ENCODE measurements at places on chromosomes 2 and 18.
A peak's percentile ranks its signal among the peaks of the same experiment; 100 is the strongest.

DNA sequence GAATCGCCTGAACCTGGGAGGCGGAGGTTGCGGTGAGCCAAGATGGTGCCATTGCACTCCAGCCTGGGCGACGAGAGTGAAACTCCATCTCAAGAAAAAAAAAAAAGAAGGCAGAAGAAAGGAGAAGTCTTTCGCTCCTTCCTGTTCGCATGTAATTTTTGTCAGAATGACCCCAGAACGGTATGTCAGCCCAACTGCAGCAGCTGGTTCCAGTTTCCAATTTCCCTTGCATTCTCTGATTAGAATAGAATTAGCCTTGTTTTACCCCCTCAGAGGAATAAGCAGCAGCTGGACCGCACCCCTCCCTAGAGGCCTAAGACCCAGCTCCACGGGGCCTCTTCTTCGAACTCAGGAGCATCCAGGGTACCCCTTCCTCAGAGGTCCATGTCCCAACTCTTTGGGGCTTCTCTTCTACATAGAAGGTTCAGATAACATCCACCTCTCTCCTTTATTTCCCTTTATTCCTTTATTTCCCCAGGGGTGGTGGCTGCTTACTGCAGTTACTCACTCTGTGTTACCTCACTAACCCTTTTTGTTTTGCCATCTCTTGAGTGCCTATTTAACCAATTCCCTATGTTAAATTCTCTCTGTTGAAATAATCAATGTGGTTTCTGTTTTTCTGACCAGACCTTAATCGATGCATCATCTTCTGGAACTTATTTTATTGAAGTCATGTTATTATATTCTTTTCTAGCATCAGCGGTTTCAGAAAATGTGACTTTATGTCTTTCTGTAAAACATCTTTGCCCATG, 7.2 kb upstream of the PUM2 start:
- DNase-seq, result no peak

DNA sequence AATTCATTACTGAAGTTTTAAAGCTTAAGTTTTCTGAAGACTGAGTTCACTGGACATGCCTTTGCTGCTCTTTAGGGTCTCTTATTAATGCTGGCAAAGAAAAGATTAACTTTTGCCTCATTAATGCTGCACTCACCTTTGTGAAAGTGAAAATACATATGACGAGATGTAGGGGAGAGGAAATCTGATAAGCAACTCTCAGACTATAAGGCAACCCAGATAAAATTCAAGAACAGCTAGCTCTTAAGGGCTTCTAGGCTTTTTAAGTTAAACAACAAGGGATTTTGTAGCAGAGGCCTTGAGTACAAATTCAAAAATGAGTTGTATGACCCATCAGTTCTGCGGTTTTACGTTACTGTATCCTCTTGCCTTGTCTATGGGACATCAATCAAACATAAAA, 143.7 kb downstream of the USP34 start:
- no peak for DNase-seq

DNA sequence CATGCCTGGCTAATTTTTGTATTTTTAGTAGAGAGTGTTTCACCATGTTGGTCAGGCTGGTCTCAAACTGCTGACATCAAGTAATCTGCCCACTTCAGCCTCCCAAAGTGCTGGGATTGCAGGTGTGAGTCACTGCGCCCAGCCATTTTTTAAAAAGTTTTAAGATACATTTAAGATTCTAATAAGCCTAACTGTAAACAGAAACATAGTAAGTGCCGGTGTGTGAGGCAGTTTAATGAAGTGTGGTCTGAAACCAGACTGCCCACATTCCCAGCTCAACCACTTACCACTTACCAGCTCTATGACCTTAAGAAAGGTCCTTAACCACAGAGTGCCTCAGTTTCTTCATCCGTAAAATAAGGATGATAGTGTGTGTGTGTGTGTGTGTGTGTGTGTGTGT, 42.4 kb downstream of the TMEM237 start:
- DNase-seq, result no peak

DNA sequence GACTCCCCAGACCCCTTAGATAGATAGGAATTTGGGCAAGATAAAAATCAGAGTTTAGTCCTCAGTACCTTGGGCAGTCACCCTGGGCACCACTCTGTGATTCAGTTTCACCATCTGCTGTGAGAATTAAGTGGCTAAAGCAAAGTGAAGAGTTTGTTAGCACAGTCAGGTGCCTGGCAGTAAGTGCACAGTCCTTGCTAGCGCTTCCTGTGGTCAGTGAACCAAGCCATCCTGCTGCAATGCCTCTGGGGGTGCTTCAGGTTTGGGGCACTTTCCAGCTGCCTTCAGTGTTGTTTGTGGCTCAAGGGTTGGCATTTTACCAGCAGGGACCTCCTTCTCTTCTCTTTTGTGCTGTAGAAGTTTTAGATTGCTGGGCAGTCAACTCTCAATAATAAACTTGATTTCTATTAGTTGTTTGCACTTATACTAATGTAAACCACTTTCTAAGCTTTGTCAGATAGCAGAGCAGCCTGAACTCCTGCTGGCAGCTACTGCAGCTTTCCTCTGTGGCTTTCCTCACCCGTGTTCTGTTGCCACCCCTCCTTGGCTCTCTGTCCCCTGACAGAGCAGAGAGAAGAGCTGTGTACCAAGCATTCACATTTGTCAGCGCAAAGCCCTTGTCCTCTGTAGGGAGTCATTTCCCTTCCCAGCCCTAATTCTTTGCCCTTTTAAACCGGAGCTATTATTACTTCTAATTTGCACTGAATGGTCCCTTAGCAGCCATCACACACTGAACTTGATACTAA, 48.4 kb upstream of the RMP24 start:
- DNase-seq, result no peak

DNA sequence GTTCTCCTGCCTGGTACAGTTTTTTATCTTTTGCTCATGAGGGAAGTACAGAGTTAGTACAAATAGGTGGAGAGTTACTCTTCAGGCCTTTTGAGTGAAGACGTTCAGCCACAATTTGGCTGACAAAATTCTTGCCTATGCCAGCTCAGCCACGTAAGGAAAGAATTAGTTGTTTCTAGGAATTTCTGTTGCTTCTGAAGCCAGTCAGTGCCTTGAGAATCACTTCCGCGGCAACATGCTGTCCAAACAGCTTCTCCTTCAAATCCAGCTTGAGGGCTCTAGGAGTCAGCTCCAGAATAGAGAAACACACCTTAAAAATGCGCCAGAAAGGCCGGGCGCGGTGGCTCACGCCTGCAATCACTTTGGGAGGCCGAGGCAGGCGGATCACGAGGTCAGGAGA, 27.5 kb downstream of the M1AP start:
- no peak for DNase-seq

- DNase-seq, result no peak
Measured at GRCh38 chr2:16407358-16407757, 258.3 kb downstream of the CYRIA start.

GRCh38 chr2:26274058-26274613, 29.4 kb downstream of the HADHB start:
- peak; percentile 33 for DNase-seq

DNA sequence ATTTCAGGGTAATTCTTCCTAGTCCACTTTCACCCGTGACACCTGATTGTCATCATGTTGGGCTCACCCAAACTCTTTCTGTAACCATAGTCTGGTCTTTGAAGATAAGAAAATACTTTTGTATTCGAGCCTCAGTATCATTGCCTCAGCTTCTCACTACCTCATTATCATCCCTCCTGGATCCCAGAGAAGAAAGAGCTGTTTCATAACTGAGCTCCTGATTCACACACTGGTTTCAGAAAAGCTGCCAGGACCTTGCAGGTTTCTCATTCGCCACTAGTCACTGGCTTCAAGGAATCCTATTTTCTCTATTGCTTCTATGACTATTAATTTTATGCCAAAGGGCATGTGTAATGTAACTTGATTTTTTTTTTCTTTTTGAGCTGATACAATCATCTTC, 2.9 kb upstream of the CRIM1 start:
- no peak for DNase-seq

GRCh38 chr18:49876536-49876935, 63.2 kb upstream of the ACAA2 start:
- DNase-seq, result no peak

- no peak for DNase-seq
Measured at GRCh38 chr2:20737505-20737904, 70.6 kb downstream of the GDF7 start.

- no peak for DNase-seq
Measured at GRCh38 chr2:18558458-18558857, 2.0 kb downstream of the RDH14 start.

DNA sequence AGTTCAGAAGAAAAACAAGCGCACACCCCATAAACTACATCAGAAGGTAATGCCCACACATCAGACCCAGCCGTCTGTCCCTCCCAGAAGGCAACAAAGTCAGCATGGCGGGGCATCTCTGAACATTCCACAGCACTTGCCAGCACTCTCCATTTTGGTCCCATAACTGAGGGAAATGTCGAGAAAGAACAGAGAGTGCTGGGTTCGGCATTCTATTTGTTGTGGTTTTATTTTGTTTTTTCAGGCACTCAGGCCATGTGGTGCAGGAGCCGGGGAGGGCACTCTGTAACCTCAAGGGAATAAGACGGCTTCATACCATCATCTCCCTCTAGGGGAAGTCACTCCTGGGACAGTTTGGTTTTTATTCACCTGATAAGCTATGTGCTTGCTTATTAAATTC, 156.0 kb downstream of the SEPTIN10 start:
- DNase-seq, result no peak

- no peak for DNase-seq
Measured at GRCh38 chr2:127968610-127969339, 59.1 kb downstream of the SAP130 start.

- DNase-seq, result no peak
Measured at GRCh38 chr2:54809819-54810218, 86.4 kb downstream of the EML6 start.

DNA sequence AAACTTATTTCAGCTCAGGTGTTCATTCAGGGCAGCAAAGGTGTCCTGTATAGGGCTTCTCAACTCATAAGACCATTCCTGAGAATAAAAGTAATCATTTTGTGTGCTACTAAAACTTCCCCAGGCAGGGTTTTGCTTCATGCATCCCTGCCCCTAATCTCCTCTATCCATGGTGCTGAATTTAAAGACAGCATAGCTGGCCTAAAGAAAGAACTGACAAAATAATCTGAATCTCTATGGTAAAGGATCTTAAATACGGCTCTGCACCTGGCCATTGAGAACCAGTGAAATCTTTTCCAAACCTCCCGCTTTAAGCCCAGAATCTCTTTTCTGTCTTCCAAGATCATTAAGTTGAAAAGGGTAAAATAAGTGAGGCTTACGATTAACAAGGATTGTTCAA, 292.1 kb upstream of the KLHL29 start:
- DNase-seq, result peak; percentile 0

GRCh38 chr18:76367168-76368125, 127.6 kb downstream of the ZNF516 start:
- no peak for DNase-seq

- DNase-seq, result peak; percentile 45
Measured at GRCh38 chr18:59874166-59874565, 25.6 kb upstream of the PMAIP1 start.

DNA sequence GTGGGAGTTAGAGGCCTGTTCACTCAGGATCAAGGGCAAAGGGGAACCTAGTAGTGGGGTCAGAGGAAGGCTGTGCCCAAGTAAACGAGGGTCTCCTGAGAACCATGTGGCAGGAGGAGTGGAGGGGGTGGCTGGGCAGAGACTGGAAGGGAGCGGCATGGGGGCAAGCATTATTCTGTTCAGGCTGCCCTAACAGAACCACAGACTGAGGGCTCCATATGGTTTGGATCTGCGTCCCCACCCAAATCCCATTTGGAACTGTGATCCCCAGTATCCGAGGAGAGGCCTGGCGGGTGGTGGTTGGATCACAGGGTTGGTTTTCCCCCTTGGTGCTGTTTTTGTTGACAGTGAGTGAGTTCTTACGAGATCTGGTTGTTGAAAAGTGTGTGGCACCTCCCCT, 287.0 kb downstream of the PHLPP1 start:
- DNase-seq, result no peak

DNA sequence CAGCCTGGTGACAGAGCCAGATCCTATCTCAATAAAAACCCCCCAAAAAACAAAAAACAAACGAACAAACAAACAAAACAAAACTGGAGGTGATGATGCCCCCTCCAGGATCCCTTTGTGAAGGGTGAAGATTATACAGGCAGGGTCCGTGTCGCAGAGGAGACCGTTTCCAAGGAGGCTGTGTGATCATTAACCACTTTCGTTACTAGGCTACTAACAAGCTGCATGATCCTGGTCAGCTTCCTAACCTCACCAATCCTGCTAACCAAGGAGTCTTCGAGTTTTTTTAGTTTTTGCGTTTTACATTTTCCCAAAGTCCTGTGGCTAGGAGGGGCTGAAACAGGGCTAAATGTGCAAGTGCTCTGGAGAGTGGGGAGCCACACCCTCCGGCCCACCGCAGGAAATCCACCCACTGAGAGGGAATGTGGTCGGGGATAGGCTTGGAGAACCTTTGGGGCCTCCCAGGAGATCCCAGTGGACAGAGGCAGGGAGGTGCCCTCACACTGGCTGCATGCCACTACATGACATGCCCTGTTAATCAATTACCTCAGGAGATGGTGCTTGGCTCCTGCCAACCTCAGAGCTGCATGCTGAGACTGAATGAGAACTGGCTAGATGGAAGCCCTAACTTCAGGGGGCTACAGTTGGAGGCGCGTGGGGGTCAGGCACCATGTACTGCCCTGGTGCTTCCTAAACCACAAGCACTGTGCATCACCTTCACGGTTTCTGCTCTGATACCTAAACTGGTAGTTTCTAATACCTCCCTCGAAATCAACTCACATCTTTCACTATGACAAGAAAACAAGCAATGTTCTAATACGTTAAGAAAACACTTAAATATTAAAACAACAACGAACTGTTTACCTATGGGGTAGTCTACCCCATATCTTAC, 67.5 kb upstream of the RGPD5 start:
- DNase-seq, result no peak

DNA sequence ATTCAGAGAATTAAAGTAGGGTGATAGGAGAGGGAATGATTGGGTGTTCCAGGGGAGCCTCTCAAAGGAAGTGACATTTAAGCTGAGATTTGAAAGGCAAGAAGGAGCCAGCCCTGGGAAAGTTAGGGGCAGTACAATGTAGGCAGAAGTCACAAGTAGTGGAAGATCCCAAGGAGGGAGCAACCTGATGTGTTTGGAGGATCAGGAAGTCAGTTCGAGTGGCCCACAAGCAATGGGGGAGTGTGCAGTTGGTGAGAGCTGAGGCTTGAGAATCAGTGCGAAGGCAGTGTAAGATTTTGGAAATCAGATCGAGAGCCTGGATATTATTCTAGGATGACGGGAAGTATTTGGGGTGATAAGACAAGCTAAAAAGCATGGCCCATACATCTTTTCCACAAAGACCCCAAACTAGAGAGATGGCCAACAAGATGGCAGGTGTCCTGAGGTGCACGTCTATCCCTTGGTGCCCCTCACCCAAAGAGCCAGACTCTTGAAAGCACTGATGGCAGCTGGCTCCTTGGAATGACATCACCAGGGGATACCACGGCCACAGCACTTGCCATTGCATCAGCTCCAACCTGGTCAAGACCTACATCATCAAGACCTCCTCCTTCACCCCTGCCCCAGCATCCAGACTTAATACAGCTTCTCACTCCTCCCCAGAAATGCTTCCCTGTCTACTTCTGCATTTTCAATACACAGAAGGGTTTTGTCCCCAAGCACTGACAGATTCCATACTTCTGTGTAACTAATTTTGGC, 127.3 kb downstream of the BCL2 start:
- DNase-seq, result no peak

- DNase-seq, result no peak
Measured at GRCh38 chr18:35592298-35592697, 10.8 kb downstream of the GALNT1 start.

Data from fibroblast of skin of left biceps (primary cell).